Activated naive CD4-positive, alpha-beta T cell treated with anti-CD3 and anti-CD28 coated beads, Interleukin-2, amount 50 U/mL, for 72 hours (primary cell): ENCODE measurements at places on chromosomes 12 and 14. TPM values are rescaled to one million over a fixed set of nuclear protein-coding genes. Genes with fewer than 3 reads are reported as not detected.

The COX8C gene
- total RNA-seq: not detected

The PUS1 gene
- 49.9 TPM for total RNA-seq

- DNase-seq: no peak
Measured at GRCh38 chr12:94235848-94236247, 87.5 kb downstream of the PLXNC1 start.

- DNase-seq: no peak
Measured at GRCh38 chr14:34489324-34489723, 27.3 kb upstream of the SPTSSA start.

GRCh38 chr14:96876747-96877146 is 79.6 kb downstream of the VRK1 start:
- DNase-seq: no peak

DNA sequence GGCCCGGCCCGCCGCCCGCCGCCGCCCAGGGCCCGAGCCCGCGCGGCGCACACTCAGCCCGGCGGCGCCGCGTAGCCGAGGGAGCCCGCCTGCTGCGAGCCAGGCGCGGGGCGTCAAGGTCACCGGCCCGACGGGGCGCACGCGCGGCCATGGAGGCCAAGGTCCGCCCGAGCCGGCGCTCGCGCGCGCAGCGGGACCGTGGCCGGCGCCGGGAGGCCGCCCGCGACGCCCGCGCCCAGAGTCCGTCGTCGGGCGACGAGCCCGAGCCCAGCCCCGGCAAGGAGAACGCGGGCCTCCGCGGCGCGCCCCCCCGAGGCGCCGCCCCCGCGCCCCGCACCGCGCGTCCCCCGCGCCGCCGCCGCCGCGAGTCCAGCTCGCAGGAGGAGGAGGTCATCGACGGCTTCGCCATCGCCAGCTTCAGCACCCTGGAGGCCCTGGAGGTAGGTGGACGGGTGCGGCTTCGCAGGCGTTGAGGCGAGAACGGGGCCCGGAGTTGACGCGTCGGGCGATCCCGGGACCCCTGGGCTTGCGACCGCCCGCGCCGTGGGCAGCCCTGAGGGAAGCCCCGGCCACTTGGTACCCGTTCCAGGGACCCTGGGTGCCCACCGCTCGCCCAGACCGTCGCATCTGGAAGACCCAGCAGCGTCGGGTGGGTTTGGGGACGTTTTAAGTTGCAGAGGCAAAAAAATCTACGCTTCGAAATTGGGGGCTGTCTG is 629 bp downstream of the FBRSL1 start:
- DNase-seq: no peak

DNA sequence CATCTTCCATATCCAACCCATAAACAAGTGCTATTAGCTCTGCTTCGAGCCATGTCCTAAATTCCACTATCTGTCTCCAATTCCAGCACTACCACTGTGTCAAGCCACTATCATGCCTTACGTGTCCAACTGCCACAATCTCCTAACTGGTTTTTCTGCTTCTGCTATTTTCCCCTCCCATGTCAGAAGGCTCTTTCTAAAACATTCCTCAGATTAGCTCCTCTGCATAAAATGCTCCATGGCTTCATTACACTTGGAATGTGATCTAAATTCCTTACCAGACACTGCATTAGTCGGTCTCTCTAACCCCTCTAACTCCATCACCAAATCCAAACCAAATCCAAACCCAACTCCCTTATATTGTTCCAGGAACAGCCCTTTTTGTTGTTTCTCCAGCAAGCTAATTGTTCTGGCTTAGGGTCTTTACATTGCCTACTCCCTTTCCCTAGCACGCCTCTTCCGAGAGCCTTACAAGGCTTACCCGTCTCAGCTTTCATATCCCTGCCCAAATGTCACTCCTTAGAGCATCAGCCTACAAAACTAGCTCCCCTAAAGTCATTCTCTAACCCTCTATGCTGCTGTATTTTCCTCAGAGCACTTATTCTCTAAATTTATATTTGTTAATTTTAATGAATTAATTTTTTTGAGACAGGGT is 139.7 kb downstream of the HELB start:
- DNase-seq: no peak

The ASPG gene
- not detected for total RNA-seq

The ALDH1L2 gene
- total RNA-seq: 0.36 TPM

The PZP gene
- not detected for total RNA-seq

DNA sequence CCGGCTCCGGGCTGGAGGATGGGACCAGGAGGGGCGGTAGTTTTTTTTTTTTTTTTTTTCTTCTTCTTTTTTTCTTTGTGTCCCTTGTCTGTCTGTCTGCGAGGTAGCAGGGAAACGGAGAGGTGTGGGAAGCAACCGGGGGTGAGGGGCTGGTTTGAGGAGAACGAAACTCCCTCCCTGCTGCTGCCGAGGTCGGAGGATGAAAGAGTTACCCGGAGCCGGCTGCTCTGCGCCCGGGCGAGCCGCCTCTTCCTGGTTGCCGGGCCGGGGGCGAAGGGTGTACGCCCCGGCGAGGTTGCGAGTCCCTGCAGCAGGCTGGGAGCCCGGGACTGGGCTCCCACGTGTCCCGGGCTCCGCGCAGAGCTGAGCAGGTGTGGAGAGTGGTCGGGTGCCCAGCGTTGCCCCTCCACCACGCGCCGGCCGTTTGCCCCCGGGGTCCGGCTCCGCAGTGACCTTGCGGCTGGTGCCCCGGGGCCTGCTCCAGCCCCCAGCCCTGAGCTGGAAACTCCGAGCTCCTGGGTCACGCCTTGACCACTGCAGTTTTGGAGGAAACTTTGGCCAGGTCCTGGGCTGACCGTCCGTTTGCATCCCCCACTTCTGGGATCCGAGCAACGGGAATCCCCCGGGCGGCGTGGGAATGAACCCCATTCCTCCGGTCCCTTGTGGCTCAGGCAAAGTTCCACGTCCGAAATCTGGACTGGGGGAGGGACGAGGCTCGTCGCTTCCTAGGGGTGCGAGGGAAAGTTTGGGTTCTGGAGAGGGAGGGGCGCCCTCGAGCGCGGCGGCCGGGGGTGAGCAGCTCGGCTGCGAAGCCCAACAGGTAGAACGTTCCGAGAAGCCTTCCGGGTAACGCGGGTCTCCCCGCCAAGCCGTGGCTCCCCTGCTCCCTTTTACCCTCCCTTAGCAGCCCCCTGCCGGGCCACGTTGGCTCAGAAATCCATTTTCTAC is 1.3 kb downstream of the CHST11 start:
- DNase-seq: peak; percentile 62

DNA sequence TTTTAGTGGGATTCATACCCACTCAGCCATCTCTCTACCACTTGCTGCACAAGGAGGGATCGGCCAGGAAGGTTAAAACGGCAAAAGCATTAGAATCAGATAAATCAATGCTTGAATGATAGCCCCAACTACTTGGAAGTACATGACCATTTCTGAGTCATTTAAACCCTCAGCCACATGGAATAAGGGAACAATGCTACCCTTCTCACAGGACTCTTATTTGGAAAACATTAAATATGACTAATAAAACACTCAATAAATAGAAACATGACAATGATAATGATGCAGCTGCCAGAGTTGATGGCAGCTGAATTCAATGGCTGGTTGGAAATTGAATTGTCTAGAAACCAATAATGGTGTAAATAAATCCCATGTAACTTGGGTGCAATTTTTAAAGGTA is 165.4 kb downstream of the FLRT2 start:
- DNase-seq: no peak

The SERPINA10 gene
- total RNA-seq: not detected

GRCh38 chr14:105527381-105527825 is 1.0 kb downstream of the TMEM121 start:
- no peak for DNase-seq

The AGAP2 gene
- total RNA-seq: 38.4 TPM
